ENCODE measurements at places on chromosomes 12 and 14.

DNA sequence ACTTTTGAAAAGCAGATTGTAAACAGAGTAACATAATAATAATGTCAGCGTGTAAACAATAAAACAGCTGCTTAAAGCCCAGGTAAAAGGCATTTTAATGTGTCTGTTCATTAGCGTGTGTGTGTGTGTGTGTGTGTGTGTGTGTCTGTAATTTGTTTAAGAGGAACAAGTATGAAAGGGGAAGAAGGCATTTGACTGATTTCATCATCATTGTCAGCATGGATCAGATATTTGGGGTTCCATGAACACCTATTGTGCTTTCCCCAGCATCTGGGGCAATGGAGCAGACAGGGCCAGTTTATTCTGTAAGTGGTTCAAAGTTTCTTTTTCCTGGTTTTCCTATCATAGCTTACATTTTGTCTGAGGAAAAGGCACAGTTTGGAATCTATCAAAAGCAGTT lies 28.9 kb downstream of the SLC25A21 start:
- no peak for DNase-seq

DNA sequence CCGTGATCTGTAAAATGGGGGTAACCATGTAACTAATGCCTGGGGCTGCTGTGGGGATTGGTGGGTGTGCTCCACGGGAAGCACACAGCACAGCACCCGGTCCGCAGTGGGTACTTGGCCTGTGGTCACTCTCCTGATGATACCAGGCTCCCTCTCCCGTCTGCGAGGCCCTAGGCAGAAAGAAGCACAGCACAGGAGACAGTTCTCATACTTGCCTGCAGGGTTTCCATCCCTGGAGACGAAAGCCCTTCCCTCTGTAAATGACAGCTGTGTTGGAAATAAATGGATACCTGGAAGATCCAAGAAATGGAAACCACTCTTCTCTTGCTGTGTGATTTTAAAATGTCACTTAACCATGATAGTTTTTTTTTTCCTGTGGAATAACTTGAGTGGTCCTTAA lies 7.9 kb upstream of the PRMT8 start:
- no peak for DNase-seq

- no peak for DNase-seq
Observed at GRCh38 chr12:47920913-47921312, 16.1 kb upstream of the VDR start.

GRCh38 chr14:29955087-29955486 lies 27.4 kb upstream of the PRKD1 start:
- no peak for DNase-seq

DNA sequence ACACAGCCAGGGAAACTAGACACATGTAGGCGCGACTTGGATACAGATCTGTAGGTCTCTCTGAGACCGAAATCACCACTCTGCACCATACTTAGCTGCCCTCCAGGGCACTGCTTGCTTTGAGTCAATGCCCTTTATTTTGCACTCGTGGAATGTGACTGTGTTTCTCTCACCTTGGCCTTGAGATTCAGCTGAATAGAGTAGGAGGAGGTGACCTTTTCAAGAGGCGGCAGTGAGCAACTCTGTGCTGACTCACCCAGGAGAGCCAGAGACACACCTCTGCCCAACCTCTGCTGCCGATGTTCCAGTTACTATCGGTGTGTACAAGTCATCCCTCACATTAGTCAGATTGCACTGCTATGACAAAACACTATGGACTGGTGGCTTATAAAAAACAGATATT lies 583.4 kb downstream of the VRK1 start:
- DNase-seq: peak; percentile 30

- DNase-seq: no peak
Observed at GRCh38 chr14:43541356-43541755, 965.7 kb downstream of the FSCB start.

- no peak for DNase-seq
Observed at GRCh38 chr14:65320661-65321308, 91.7 kb upstream of the FUT8 start.

DNA sequence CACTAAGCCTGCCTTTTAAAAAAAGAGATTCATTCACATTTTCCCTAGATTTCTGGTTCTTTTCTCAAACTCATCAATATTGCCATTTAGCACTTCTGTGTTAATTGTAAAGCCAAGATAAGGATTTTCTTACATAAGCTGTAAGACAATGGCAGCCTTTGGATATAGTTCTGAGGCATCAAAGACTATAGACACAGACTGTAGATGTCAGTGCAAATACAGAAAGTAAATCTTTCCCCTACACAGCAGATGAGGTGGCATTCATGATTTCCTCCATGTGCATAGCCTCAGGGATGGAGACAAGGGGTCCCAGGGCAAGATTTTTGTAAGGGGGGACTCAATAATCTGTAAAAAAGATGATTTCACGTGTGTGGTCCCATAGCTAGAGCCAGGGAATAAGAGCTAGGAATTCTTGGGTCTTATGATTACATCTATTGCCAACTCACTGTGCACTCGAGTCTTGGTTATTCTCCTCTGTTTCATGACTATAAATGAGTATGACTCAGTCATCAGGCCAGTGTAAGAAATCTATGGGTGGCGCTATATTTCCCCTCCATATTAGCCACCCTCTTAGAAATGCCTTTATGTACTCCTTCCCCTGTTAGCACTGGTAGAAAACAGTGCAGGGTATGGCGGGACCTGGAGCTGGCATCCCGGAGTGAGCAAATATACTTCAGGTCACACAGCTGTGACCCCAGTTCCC lies 207.5 kb downstream of the EXOC5 start:
- no peak for DNase-seq

GRCh38 chr14:53701108-53701875 lies 255.3 kb downstream of the BMP4 start:
- no peak for DNase-seq

DNA sequence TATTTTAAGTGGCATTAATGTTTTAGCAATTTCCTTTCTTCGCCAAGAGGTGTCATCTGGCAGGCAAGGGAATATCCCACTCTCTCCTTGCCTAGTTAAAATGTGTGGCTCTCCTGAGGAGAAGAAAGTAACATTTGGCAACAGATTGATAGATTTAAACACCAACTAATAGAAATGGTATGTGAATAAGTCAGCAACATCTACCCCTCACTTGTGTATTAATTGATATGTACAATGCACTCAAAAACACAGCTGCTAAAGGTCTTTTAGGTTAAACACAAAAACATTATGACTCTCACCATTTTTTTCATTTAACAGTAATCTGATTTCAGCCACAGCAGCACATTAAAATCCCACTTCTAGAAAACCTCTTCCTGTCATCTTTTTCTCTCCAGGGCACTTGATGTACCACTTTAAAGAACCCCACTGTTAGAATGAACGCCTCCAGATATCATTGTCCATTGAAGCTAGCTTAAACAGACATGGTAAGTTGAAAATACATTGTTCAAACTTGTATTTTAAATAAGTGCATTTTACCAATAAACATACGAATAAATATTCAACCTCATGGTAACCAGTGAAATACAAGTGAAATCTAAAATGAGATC lies 151.7 kb downstream of the RPAP3 start:
- no peak for DNase-seq

- no peak for DNase-seq
Observed at GRCh38 chr12:51009056-51009440, 17.1 kb downstream of the SLC11A2 start.

- peak; percentile 75 for DNase-seq
Observed at GRCh38 chr12:31868965-31869364, 90.2 kb upstream of the RESF1 start.

DNA sequence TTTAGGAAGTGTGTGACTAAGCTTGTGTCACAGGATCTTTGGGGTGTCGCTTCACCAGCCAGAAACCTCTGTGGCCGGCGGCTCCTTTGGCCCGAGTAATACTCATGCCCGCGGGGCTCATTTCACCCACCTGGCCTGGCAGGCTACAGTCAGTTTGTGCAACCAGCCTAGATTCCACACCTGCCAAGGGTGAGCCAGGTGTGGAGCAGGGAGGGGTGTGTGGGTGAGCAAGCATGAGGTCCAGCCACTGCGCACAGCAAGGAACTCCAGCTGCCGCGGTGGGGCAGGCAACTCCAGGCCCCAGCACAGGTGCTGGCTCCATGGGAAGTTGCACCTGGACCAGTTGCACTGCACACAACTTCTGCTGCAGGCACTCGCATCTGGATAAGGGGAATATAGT lies 462.3 kb upstream of the LRFN5 start:
- no peak for DNase-seq

DNA sequence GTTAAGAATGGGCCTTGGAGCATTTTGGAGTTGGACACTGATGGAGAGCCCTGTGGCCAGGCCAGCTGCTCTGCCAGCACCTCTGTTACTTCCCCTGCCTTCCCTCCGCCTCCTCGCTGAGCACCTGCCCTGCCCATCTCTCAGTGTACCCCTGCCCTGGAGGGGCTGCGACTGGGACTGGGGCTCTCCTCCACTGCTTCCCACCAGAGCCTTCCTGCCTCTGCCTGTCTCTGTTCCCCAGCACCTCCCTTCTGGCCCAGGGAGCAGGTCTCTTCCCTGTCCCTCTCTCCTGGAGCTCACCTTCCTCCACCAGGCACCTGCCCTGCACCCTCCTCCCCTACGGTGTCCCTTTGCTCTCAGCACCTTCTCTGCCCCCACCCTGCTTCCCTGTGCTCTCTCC lies 62.1 kb downstream of the WDR20 start:
- DNase-seq: no peak

- peak; percentile 80 for DNase-seq
Observed at GRCh38 chr12:120909633-120910298, 5.6 kb upstream of the SPPL3 start.

GRCh38 chr12:124764870-124765580 lies 98.6 kb downstream of the SCARB1 start:
- peak; percentile 57 for DNase-seq

- no peak for DNase-seq
Observed at GRCh38 chr14:72416081-72416849, 477.6 kb downstream of the DPF3 start.

- DNase-seq: peak; percentile 72
Observed at GRCh38 chr12:25529738-25530137, 23.3 kb downstream of the LMNTD1 start.

DNA sequence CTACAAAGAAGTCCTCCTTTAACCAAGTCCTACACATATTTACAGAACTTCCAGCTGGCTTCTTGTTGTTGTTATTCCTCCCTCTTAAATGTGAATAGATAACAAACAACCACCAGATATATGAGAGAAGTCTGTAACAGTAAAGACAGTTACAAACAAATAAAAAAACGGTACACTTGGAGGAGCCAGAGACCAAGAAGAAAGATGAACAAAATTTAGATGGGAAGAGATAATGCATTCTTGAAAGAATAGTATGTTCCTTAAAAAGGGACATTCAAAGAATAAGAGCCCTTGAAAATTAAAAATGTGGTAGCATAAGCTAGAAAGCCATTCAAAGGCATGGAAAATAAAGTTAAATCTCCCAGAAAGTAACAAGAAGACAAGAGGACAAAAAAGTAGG lies 25.9 kb downstream of the SLCO1A2 start:
- no peak for DNase-seq

DNA sequence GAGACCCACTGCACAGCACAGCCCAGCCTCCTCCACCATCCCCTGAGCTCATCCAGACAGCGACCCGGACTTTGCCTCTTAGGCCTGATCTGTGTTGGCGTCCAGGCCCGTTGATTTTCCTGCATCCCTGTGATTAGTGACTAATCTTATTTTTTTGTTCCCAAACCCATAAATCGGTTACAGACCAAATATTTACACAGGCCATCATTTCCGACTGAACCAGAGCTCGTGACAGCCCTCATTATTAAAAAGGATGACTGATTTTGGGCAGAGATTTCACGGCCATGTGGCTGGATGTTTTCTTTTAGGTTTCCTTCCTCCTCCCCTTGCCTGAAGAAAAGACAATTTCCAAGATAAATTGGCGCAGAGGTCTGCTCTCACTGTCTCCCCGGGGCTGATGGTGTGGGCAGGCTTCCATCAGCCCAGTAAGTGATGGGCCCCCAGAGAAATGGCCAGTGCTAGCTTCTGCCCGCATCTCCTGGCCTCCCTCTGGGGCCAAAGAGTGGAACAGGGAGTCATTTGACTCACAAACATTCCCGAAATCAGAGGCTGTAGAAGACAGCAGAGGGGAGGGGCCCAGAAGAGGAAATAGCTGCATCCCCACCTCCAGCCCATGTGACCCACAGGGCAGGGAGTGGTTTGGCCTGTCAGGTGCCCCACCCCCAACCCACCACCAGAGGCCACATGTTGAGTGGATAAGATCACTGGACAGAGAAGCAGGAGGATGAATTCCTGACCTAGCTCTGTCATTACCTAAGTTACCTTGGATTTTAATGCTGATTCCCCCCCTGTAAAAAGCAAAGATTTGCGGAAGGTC lies 283.5 kb downstream of the KSR2 start:
- DNase-seq: no peak

DNA sequence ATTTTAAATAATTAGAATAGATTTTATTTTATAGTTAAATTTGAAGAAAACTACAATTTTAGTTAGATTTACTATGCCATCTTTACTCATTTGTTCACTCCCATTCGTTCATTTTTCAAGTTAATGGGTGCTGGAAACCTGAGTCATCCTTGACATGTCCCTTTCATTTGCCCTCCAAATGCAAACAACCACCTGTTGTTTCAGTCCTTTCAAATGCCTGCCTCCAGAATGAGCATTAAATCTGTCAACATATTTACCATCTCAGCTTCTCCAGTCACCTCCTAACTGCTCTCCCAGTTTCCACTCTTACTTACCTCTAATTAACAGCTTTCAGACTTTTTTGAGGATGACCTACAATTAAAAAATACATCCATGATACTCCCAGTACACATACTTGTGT lies 375.5 kb downstream of the RAD51B start:
- no peak for DNase-seq

DNA sequence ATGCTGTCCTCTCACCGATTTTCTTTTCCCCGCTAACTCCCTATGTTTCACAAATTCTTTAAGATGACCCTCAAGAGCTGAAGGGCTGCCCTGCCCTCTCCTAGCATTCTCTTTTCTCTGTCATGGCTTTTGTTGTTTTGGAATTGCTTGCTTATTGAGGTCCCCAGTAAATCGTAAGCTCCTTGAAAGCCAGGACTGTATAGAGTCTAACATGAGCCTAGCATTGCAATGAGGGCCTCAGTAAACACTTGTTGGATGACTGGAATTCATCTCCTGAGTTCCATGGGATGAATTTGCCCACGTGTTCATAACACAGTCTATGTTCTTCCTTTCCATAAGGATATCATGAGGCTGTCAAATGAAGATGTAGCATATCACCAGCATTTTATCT lies 92.2 kb downstream of the APAF1 start:
- no peak for DNase-seq

GRCh38 chr14:87896393-87897380 lies 96.3 kb downstream of the GALC start:
- DNase-seq: peak; percentile 70

DNA sequence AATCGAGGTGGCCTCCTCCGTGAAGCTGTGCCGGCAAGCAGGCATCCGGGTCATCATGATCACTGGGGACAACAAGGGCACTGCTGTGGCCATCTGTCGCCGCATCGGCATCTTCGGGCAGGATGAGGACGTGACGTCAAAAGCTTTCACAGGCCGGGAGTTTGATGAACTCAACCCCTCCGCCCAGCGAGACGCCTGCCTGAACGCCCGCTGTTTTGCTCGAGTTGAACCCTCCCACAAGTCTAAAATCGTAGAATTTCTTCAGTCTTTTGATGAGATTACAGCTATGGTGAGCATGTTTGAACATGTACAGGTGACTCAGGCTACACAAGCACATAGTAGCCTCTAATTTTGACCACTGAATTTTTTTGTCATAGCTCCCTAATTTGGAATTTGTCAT lies 59.7 kb downstream of the ATP2A2 start:
- peak; percentile 90 for DNase-seq
